Inflammatory macrophage (primary cell): ENCODE measurements at places on chromosomes 5 and 9.

GRCh38 chr9:93288891-93289883 is 105.2 kb downstream of the WNK2 start:
- DNase-seq, result peak; percentile 22

GRCh38 chr9:18824095-18824666 is 208.8 kb downstream of the SAXO1 start:
- no peak for DNase-seq

DNA sequence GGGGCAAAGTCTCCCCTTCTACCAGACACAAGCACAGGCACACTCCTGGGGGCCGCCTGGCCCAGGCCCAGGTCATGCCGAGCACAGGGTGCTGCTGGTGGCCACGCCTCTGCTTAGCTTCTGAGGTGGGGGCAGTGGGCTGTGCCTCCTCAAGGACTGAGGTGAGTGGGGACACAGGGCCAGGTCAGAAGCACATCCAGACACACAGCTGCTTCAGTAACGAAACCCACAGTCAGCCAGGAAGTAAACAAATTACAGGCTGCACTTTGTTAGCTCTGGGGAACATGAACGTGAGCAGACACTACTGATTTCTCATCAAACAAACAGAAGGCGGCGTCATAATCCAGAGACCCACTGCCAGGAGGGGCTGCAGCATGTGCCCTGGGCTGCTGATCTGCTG is 192.4 kb downstream of the HSPA4 start:
- DNase-seq, result no peak

GRCh38 chr9:130364619-130365322 is 80.0 kb upstream of the ASS1 start:
- no peak for DNase-seq
